Osteoblast (primary cell): ENCODE measurements at places on chromosomes 16 and 17. TPM values are rescaled to one million over a fixed set of nuclear protein-coding genes. Genes with fewer than 3 reads are reported as not detected.

DNA sequence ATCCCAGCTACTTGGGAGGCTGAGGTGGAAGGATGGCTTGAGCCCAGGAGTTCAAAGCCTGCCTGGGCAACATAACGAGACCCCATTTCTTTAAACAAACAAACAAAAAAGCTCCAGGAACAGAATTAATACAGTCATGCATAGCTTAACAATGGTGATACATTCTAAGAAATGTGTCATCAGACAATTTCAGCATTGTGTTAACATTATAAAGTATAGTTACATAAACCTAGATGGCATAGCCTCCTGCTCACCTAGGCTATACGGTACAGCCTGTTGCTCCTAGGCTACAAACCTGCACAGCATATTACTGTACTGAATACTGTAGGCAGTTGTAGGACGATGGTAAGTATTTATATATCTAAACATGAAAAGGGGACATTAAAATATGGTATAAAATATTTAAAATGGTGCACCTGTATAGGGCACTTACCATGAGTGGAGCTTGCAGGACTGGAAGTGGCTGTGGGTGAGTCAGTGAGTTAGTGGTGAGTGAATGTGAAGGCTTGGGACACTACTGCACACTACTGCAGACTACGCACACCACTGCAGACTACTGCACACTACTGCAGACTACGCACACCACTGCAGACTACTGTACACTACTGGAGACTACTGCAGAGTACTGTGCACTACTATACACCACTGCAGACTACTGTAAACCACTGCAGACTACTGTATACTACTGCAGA lies 74.6 kb downstream of the TMC6 start:
- DNase-seq: no peak

GRCh38 chr17:65743308-65743655 lies 181.8 kb upstream of the AXIN2 start:
- no peak for DNase-seq

GRCh38 chr16:53465606-53466280 lies 31.5 kb downstream of the RBL2 start:
- DNase-seq: peak; percentile 73

DNA sequence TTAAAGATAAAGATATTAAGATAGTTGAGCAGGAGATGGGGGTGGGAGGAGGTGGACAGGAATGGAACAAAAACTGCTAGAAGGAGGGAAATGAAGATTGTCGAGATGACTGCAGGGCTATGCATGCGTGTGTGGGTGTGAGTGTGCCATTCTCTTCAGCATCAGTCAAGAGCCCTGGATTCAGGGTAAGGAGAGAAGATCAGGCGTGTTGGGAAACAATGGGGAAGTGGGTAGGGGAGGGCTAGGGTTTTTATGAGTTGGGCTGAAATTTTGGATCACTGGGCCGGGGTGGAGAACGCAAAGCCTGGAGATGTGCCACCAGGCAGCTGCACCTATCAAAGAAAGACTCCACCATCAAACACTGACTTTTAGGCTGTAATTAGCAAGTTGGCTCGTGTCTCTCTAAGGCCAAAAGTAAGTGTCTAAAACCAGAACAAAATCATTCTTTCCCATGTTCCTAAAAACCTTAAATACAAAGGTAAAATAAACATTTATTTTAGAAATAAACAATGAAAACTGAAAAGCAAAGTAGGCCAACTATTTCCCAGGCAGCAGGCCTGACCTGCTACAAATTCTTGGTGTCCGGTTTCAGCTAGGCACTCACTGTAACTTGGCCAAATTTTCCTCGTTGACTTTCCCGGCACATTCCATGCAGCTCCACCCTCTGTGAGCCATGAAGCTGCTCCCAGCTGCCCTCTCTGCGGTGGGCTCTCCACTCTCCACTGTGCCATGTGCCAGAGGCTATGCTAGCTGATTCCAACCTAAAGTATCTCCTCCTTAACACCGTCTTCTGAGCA lies 4.2 kb downstream of the CDRT4 start:
- peak; percentile 89 for DNase-seq

GRCh38 chr16:66387817-66388332 lies 21.4 kb downstream of the CDH5 start:
- no peak for DNase-seq

DNA sequence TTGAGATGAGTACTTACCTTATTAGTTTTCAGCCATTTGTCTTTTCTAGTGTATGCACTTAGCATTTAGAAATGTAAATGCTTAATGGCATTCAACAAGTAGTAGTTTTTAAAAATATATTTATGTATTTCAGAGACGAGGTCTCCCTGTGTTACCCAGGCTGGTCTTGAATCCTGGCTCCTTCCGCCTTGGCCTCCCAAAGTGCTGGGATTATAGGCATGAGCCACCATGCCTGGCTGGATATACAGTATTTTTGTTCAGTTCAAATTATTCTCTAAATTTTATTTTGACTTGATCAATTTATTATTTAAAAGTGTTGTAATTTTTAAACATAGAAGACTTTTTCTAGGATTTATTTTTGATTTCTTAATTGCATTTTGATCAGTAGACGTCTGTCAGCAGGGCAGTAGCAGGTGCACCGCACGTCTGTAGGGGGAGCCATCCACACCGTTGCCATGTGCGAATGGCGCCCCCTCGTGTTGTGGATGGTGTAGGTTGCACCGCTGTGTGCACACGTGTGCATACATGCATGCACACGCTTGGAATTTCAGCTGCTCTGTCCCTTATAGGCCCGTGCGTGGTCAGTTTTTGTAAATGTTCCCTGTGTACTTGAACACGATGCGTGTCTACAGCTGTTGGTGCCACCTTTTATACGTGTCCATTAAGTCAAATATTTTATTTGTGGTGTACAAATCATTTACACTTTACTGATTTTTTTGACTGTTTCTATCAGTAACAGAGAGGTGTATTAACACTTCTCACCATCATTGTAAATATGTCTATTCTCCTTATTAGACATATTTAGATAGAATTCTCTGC lies 30.6 kb downstream of the RPTOR start:
- peak; percentile 93 for DNase-seq

DNA sequence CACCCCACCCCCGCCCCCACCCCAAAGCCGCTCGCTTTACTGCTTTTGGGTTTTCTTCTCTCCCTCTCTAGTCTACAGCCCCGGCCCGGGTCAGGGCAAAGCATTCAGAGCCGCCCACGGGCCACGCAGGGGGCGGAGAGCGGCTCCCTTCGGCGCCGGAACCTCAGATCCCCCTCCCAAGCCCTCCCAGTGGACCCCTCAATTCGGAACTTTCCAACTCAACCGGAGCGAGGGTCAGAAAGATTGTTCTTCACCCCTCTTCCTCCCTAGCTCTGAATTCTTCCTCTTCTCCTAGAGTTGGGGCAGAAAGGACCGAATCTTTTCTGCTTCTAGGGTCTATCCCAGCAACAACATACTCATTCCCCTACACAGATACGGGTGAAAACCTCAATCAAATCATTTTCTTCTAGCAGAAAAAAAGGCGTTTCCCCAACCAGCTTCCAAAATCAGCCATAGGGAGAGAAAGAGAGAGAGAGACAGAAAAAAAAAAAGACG lies 1.0 kb downstream of the HOXB2 start:
- peak; percentile 77 for DNase-seq

DNA sequence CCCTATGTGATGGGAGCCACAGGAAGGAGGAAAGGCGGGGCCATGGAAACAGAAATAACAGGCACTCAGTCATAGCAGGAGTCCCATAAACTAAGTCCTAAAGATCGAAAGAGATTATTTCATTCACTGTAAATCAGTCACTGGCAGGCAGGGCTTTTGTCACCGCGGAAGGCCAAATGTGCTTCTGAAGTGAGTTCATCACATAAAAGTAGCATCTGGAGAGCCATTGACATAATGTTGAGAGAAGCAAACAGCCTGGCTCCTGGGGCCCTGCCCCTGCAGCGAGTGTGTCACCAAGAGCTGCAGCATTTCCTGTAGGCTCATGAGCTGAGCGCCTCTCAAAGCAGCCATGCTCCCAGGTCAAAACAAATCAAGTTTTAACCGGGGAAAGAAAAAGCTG lies 476.2 kb downstream of the HAPSTR1 start:
- no peak for DNase-seq

- DNase-seq: peak; percentile 73
Measured at GRCh38 chr17:45334701-45335677, 18.2 kb upstream of the MAP3K14 start.

VPS35 gene
- total RNA-seq: 154 and 159 TPM in 2 replicates

LGALS9C gene
- total RNA-seq: not detected in 2 replicates

STX1B gene
- 0.72 and 2.9 TPM in 2 replicates for total RNA-seq

DNAH2 gene
- under 0.01 and 0.88 TPM in 2 replicates for total RNA-seq

SLC35B1 gene
- 43.6 and 48.1 TPM in 2 replicates for total RNA-seq

SLC6A4 gene
- total RNA-seq: 0.36 TPM in 1 of 2 replicates, not detected in the other

IKZF3 gene
- total RNA-seq: not detected in 2 replicates

AOC3 gene
- total RNA-seq: under 0.01 TPM in 1 of 2 replicates, not detected in the other
